CD4-positive, alpha-beta T cell treated with Interleukin-15 for 4 hours (primary cell): ENCODE measurements at places on chromosomes 13 and 19.

GRCh38 chr19:19627621-19628500 lies at the start of gene LPAR2:
TSS of gene LPAR2 (minus strand) at chr19:19628220. CDS start at chr19:19627275, 945 bp downstream.
- DNase-seq: peak; percentile 75

DNA sequence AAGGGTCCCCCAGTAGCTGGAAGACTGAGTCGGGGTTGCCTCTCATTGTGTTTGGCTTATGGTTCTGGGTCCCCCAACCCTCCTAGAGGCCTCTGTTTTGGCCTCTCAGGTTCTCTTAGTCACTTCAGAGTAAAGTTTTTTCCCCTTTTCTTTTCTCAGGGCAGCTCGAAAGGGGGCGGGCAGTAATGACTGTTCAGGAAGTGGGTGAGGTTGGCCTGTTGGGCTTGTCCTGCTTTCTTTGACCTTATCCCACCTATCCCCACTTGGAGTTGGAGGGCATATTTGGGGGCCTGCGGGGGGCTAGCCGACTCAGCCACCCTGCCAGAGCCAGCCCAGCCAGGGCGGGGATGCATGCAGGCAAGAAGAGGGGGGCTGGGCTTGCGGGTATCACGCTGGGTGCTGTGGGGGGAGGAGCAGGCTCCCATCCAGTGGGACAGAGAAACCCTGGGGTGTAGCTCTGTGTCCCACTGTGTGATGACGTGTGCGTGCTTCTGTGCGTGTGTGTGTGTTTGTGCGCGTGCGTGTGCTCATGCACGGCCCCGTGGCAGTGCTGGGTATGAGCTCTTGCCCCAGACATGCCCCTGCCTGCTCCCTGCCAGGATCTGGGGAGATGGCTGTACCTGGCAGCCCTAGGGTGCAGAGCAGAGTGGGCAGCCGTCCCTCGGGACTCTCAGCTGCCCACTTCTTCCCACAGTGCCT lies 1.4 kb downstream of the CIC start:
- peak; percentile 66 for DNase-seq

DNA sequence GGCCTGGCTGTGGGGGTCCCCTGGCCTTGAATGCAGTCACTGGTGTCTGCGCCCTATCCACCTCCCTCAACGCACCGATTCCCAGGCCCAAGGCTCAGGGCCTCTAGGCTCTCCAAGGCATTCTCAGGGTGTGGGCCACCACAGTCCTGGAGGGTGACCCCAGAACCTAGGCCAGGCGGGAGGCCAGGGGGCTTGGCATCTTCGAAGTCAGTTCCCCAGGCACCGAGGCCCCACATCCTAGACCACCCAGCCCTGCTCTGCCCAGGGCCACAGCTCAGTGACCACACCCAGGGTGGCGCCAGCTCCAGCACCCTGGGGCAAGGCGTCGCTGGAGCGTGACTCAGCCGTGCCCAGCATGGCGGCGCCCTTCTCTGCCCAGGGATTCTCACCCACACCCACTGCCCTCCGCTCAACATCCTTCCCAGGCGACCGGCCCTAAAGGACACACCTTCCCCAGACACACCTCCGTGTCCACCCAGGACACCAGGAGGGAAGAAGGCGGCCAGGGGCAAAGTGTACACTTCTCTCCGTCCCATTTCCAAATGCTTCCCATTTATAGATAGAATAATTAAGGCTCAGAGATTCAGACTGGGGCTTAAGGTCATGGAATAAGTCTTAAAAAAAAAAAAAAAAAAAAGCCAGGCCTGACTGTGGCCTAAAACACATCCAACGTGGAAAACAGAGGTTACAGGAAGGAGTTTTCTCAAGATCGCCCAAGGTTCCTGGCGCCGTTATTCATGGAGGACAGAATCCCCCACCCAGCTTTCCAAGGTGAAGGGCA lies 36.4 kb upstream of the NANOS3 start:
- DNase-seq: peak; percentile 70

DNA sequence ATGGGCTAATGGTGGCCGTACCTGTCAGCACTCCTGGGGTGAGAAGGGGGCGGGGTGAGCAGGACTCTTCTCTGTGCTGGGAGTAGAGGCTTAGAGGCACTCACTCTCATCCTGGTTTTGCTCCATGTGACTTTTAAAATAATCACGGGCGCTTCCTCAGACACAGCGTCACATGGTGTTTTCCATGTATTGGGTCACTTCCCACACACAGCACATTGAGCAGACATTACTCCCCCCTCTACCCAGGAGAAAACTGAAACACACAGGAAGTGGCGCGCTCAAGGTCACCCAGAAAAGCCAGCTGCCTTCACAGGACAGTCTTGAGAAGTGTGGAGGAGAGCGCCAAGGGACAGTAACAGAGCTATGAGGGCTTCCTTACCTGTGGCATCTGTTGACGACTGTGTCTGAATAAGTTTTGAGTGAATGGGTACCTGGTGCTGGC lies 23.2 kb downstream of the SPATA13 start:
- DNase-seq: no peak

DNA sequence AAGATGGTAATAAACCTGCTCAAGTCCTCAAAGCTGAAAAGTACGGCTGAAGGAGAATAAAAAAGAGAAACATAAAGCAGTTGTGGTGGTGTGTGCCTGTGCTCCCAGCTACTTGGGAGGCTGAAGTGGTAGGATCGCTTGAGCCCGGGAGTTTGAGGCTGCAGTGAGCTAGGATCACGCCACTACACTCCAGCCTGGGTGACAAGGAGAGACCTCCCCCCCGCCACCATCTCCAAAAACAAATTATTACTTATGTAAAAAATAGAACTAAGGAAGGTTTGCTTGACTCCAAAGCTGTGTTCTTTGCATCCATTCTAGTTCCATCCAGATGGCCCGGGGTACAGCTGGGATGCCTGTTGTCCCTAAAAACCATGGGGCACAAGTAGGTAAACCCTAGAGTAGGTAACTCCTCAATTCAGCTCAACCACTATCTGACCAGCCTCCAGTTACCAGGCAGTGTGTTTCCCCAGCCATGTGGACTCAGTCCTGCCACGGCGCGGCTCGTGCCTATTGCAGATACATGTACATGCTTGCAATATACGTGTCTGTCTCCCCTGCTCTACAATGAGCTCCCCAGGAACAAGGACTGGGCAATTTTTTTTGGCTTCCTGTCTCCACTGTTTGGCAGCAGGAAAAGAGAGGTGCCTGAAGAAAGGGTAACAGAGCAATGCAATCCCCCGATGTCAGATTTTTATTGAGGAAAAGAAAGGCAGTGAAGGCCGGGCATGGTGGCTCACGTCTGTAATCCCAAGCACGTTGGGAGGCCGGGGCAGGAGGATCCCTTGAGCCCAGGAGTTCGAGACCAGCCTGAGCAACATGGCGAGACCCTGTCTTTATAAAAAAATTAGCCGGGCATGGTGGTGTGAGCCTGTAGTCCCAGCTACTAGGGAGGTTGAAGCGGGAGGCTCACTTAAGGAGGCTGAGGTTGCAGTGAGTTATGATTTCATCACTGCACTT lies 101.3 kb downstream of the GNG7 start:
- DNase-seq: no peak

- DNase-seq: peak; percentile 91
Measured at GRCh38 chr19:40716031-40716481, 630 bp downstream of the COQ8B start.

- no peak for DNase-seq
Measured at GRCh38 chr13:48925001-48925400, 50.7 kb upstream of the FNDC3A start.

DNA sequence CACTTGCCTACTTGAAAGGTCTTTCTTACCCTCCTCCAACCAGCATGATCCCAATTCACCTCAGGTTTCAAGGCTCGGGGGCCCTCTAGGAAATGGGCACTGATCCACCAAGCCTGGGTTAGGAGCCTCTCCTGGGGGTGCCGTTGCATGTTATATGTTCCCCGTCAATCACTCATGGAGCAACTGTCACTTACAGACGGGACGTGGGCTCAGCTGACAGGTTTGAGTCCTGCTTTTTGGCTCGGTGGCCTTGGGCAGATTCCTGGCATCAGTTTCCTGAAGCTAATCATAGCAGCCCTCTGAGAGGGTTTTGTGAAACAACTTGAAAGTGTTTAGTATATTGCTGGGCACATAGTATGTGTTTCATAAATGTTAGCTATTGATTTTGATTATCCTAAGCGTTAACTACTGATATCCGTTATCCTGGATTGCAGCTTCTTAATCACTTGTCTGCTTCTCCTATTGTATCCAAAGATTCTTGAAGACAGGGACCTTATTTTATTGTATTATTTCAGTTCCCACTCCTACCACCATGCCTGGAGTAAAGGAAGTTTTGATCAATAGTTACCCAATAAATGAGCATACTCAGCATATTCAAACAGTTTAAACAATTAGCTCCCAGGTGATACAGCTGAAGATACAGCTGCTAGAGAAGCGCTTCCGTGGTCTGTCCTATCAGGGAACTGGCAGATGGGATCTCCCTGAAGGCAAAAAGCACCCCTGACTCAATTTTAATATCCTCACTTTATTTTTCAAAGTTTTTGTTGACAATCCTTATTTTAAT lies 57.9 kb downstream of the RFC3 start:
- DNase-seq: no peak

- no peak for DNase-seq
Measured at GRCh38 chr19:46042252-46042883, 1.6 kb upstream of the IGFL4 start.

GRCh38 chr13:98536729-98537128 lies 40.2 kb downstream of the STK24 start:
- DNase-seq: no peak

GRCh38 chr19:18205200-18205892 lies 1.5 kb upstream of the RAB3A start:
- peak; percentile 52 for DNase-seq

GRCh38 chr13:20828539-20829364 lies 55.0 kb upstream of the EEF1AKMT1 start:
- peak; percentile 72 for DNase-seq

- no peak for DNase-seq
Measured at GRCh38 chr13:50187352-50188029, 172.2 kb downstream of the KCNRG start.

DNA sequence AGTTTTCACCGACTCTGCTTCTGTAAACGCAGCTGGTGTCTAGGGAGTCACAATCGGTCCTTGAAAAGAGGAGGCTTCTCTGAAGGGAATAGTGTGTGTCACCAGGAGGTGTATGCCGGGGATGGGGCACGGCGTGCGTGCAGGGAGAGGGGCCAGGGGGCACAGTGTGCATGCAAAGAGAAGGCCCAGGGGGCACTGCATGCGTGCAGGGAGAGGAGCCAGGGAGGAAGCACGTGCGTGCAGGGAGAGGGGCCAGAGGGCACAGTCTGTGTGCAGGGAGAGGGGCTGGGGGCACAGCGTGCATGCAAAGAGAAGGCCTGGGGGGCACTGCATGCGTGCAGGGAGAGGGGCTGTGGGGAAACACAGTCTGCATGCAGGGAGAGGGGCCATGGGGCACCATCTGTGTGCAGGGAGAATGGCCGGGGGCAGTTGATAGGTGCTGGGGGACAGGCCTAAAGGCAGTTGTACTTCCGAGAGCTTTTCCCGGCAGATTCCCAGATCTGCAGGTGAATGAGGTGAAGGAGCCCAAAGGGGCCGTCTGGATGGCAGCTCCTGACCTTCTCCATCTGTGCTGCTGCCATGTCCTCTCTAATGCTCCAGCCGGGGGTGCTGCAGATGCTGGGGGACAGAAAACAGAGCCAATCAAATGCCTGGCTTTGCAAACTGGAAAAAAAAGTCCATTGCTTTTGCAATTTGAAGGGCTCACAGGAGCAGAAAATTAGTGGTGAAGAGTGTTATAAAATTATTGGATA lies 36.4 kb downstream of the ATP11A start:
- no peak for DNase-seq

GRCh38 chr13:48094404-48094780 lies 512 bp downstream of the MED4 start:
- DNase-seq: no peak

- DNase-seq: peak; percentile 58
Measured at GRCh38 chr19:12994701-12995595, at the start of gene NFIX. TSS of gene NFIX (plus strand) at chr19:12995475. CDS start at chr19:12995838, 363 bp downstream.

DNA sequence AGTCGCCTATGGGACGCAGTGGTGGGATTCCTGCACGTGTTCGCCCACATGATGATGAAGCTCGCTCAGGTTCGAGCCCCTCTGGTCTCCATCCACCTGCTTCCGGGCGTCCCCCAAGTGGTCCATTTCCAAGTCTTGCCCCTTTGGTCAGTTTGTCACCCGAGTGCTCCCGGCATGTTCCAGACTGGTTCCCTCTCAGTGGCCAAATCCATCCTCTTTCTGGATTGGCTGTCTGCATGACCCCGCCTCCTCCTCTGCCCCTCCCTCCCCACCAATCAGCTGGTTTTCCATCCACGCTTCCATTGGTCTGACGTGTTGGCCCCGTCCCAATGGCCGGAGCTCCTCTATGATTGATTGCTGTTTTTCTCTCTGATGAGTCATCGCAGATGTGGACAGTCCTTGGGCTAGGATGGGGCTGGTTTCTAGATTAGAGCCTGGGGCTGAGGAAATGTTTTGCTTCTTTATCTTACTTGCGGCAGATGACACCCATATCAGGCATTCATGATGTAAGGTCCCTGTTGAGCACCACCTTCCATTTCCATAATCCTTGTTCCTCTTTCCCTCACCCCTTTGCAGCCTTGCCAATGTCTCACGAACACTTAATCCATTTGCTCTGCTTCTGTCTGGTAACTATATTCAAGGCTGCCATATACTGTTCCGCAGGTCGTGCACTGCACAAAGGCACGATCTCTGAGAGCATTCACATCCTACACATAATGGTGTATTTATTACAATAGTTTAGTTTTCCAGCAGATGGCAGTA lies 73.8 kb downstream of the MAP4K1 start:
- no peak for DNase-seq

DNA sequence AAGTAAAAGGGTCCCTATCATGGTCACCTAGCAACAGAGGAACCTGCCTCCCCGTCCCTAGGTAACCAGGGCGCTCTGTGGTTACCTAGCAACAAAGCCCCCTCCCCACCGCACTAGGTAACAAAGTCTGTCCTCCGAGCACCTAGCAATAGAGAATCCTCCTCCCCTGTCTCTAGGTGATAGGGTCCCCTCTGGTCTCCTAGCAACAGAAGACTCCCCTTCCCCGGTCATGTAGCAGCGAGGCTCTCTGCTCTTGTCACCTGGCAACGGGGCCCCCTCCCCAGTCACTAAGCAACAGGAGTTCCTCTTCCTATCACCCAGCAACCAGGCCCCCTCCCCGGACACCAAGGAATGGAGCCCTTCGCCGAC lies 307 bp downstream of the JOSD2 start:
- no peak for DNase-seq

GRCh38 chr19:33175156-33175782 lies 18.9 kb upstream of the LRP3 start:
- no peak for DNase-seq

- DNase-seq: peak; percentile 14
Measured at GRCh38 chr19:46745521-46746280, at the start of gene FKRP. TSS of gene FKRP (plus strand) at chr19:46746057. CDS start at chr19:46755451, 9,394 bp downstream.

DNA sequence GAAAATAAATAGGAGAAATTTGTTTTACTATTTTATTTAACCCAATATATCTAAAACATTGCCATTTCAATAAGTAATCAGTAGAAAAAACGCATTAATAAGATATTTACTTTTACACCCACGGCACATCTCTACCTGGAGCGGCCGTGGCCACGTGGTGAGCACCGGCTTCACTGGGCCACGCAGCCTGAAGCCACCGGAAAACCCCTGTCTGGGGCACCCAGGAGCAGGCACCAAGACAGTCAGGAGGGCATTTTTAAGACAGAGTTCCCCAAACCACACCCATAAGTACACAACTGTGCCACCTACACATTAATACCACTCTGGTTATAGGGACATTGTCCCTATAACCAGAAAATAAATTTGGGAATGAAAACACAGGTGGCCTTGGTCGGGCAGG lies 80.9 kb downstream of the SPACA7 start:
- no peak for DNase-seq
